ENCODE measurements at places on chromosomes 7 and 10. TPM values are rescaled to one million over a fixed set of nuclear protein-coding genes. Genes with fewer than 3 reads are reported as not detected.
A peak's percentile ranks its signal among the peaks of the same experiment; 100 is the strongest.

GRCh38 chr7:101740981-101741725 is 76.3 kb upstream of the CUX1 start:
- peak; percentile 77 for DNase-seq
- peak overlapping the region; percentile 78 for H3K27ac ChIP-seq
- peaks cover 33% of the 10 kb centered on the region for H3K4me1 ChIP-seq

DNA sequence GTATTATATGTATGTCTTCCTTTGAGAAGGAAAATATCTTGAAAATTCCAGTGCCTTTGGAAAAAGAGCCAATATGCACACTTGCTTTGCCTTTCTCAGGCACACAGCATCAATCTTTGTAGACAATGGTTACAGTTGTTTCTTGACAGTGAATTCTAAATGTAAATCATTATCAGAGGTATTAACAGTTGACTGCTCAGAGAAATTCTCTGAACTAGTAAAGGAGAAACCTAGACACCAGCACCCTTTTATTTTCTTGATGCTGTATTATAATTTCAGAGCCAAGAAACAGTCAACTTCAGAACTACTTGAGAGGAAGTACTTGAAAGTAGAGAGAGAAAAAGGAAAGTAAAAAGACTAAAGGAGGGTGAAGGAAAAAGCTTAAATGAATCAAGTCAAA is 185.8 kb upstream of the SMIM30 start:
- no peaks in the 10 kb centered on the region for H3K4me1 ChIP-seq
- no peak overlapping the region for H3K4me3 ChIP-seq
- no peaks in the 10 kb centered on the region for H3K27me3 ChIP-seq
- no peak overlapping the region for H3K27ac ChIP-seq
- H3K36me3 ChIP-seq = no peaks in the 10 kb centered on the region
- DNase-seq = no peak

DNA sequence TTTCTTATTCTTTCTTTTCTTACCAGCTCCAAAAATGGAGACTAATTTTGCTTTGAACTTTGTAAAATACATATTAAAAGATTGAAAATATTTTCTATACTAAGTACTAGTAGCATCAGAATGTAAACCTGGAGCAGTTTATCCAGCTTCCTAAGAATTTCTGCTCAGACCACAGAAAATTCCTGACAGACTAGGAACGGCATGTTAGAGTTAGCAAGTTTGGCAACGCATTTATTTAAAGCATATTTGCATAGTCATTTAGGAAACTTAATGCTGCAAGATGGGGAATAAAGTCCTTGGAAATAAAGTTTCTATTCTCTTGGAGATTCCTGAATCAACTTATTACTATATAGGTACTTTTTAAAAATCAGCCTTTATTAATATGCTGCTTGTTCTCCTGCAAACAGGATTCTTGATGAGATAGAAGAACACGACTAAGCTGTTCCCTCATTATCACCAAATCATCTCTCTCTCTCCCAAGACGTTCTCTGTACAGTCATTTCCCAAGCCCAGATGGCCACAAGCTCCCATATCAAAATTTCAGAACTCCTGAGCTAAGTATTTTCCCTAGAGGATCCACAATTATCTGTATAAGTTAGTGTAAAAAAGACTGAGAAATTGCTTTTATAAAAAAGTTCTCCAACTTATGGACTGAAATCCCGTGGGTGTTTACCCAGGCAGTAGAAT is 305.8 kb upstream of the NEBL start:
- H3K36me3 ChIP-seq = no peaks in the 10 kb centered on the region
- no peaks in the 10 kb centered on the region for H3K27me3 ChIP-seq
- DNase-seq = no peak
- no peak overlapping the region for H3K4me3 ChIP-seq

DNA sequence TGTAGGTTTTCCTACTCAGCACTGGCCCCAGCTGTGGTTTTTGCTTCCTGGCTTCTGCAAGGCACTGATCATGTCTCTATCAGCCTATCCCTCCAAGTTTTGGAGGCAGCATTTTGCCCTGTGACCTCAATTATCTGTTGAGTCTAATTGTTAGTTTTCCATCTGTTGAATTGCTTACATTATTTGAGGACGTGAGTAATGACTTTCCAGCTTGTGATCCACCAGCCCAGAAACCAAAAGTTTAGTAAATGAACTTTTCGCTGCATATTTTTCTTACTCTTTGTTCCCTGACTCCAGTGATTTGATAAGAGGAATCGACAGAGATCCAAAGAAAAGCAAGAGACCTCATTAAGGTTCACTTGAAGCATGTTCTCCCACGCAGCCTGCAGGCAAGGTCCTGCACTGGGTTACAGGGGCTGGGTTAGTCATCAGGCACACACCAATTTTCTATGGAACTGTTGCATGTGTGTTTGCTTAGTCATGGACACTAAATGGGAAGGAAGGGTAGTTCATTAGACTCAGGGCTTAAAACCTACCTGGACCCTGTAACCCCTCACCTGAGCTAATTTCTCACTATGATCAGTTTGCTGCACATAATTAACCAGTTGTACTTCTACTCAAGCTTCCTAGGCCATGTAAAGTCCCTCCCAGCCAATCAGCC is 57.2 kb downstream of the AKR1E2 start:
- no peaks in the 10 kb centered on the region for H3K27me3 ChIP-seq
- no peaks in the 10 kb centered on the region for H3K36me3 ChIP-seq
- no peak overlapping the region for H3K4me3 ChIP-seq

- peak; percentile 15 for DNase-seq
- H3K27me3 ChIP-seq = no peaks in the 10 kb centered on the region
Measured at GRCh38 chr7:46534664-46535588, 613.9 kb upstream of the IGFBP3 start.

- H3K36me3 ChIP-seq = no peaks in the 10 kb centered on the region
- H3K27ac ChIP-seq = no peak overlapping the region
- DNase-seq = no peak
- H3K27me3 ChIP-seq = peaks cover 14% of the 10 kb centered on the region
- no peak overlapping the region for H3K4me3 ChIP-seq
Measured at GRCh38 chr10:50850578-50851230, 34.7 kb downstream of the A1CF start.

DNA sequence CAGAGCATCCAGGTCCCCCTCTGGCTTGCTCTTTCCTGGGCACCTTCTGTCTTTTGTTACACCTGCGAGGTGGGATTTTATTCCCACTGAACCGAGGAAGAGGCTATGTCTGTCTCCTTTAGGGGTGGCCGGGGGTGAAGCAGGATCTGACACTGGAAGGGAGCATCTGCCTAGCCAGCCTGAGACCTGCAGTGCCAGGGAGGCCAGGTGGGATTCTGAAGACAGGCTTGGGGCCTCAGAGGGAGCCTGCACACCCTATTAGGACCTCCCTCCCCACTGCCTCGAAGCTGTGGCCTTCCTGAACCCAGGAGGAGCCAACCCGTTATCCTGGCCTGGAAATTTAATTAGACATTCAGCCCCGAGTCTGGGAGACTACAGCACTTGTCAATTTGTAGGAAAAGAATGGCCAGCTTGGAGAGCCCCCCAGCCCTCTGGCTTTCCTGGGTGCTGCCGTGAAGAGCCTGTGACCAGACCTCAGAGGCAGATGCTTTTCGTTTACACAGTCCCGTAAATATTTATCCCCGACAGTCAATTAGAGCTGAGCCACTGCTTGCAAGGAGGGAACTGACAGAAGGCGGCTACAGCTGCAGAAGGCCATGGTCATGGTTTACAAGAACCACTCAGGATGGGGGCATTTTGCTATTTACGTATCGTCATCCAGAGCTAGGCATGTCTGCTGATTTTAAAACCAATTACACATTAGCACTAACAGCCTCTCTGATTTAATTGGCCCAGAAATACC is 19.7 kb downstream of the CHAT start:
- DNase-seq = no peak
- H3K36me3 ChIP-seq = no peaks in the 10 kb centered on the region
- H3K27ac ChIP-seq = no peak overlapping the region
- H3K4me3 ChIP-seq = no peak overlapping the region
- H3K4me1 ChIP-seq = no peaks in the 10 kb centered on the region

DNA sequence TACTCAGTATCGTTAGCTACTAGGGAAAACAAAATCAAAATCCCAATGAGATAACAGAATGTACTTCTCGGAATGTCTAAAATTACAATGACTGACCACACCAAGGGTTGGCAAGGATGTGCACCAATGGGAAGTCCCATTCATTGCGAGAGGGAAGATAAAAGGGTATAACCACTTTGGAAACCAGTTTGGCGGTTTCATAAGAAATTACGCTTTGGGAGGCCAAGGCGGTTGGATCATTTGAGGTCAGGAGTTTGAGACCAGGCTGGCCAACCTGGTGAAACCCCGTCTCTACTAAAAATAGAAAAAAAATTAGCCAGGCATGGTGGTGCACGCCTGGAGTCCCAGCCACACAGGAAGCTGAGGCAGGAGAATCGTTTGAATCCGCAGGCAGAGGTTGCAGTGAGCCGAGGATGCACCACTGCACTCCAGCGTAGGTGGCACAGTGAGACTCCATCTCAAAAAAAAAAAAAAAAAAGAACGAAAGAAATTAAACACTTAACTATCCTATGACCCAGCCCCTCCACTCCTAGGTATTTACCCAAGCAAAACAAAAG is 7.6 kb downstream of the HACD1 start:
- H3K27me3 ChIP-seq = peaks cover 7% of the 10 kb centered on the region
- H3K27ac ChIP-seq = no peak overlapping the region
- DNase-seq = no peak
- H3K36me3 ChIP-seq = no peaks in the 10 kb centered on the region
- H3K4me3 ChIP-seq = no peak overlapping the region

DNA sequence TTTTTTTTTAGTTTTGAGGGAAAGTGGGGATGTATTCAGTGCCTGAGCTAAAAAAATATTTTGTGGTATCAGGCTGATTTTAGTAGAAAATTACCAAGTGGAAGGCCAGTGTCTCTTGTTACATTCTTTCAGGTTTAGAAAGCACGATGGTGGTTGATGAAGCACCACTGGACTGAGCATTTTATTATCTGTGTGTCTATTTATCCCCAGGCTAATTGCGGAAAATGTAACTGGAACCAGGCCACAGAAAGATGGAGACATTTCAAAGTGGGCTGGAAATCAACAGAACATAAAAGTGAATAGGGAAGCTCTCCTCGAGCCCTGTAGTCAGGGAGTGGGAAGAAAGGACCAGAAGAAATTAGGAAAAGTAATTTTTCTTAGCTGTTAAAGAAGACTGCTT is 261.0 kb downstream of the STK31 start:
- DNase-seq = no peak
- no peak overlapping the region for H3K27ac ChIP-seq
- H3K4me3 ChIP-seq = no peak overlapping the region
- H3K27me3 ChIP-seq = peaks cover 2% of the 10 kb centered on the region
- H3K4me1 ChIP-seq = peaks cover 9% of the 10 kb centered on the region
- no peaks in the 10 kb centered on the region for H3K36me3 ChIP-seq

- H3K27ac ChIP-seq = peak overlapping the region; percentile 45
- H3K27me3 ChIP-seq = peaks cover 66% of the 10 kb centered on the region
- DNase-seq = peak; percentile 53
Measured at GRCh38 chr10:23194966-23195845, 3.1 kb downstream of the PTF1A start.

GRCh38 chr7:22443370-22444180 is 56.4 kb downstream of the STEAP1B start:
- H3K27ac ChIP-seq = no peak overlapping the region
- no peak for DNase-seq
- no peaks in the 10 kb centered on the region for H3K36me3 ChIP-seq
- no peak overlapping the region for H3K4me3 ChIP-seq
- peaks cover 10% of the 10 kb centered on the region for H3K4me1 ChIP-seq
- peaks cover 7% of the 10 kb centered on the region for H3K27me3 ChIP-seq

- no peaks in the 10 kb centered on the region for H3K4me1 ChIP-seq
- H3K4me3 ChIP-seq = no peak overlapping the region
- H3K36me3 ChIP-seq = no peaks in the 10 kb centered on the region
Measured at GRCh38 chr7:103706805-103707204, 260.8 kb upstream of the SLC26A5 start.

DNA sequence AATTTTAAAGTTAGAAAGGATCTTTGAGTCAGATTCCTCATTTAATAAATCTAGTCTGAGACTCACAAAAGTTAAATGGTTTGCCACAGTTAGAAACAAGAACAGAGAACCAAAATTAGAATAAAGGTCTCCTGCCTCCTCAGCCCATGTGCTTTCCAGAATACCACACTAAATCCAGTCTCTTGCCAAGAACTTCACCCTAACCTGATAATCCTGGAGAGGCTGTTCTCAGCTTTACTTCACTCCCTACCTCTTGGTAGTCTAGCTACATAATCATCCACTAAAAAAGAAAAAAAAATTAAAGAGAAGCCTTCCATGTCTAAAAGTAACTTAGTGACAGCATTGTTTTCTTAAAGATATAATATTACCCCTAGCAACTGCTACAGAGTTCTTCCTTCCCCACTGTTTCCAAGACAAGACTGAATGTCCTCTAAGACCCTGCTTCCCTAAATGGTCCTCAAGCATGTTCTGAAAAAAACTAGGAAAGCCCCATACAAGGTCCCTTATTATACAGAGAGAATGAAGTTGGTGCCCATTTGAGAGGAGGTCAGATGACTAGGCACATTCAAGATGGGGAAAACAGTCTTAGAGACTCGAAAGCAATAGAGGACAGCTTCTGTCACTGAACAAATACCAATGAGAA is 56.8 kb downstream of the ZNF438 start:
- H3K4me1 ChIP-seq = peaks cover 2% of the 10 kb centered on the region
- H3K27ac ChIP-seq = no peak overlapping the region
- peak; percentile 36 for DNase-seq
- peaks cover 6% of the 10 kb centered on the region for H3K36me3 ChIP-seq

- no peak overlapping the region for H3K4me3 ChIP-seq
- H3K36me3 ChIP-seq = no peaks in the 10 kb centered on the region
- peaks cover 6% of the 10 kb centered on the region for H3K27me3 ChIP-seq
- DNase-seq = no peak
- no peaks in the 10 kb centered on the region for H3K4me1 ChIP-seq
Measured at GRCh38 chr7:132059141-132059540, 502.7 kb upstream of the PODXL start.

The GPR15LG gene
- not detected for total RNA-seq

The PTPN20 gene
- total RNA-seq = 0.28 TPM

The RBP4 gene
- not detected for total RNA-seq

The DNAH11 gene
- 6.1 TPM for total RNA-seq

All from activated CD4-positive, alpha-beta T cell treated with anti-CD3 and anti-CD28 coated beads, Interleukin-2, amount 10 ng/mL, durations not matched to agents 24 days and 14 days (primary cell).